Fibroblast of skin of scalp (primary cell): ENCODE measurements at places on chromosomes 6 and 20.

DNA sequence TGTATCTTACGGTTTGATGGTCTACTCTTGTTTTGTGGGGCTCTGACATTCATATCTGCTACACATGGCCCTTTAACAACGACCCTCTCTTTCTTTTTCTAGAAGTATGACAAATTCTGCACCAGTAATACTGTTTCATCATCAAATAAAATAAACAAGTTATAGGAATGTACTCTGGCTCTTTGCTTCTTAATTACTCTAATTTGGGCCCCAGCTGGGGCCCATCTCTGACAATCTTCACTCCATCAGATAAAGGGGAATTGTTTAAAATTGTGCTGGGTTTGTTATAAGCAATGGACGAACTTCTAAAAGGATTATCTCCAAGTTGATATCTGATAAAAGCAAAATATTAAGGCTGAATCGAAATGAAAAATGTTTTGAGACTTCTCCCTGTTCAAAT lies 343.6 kb upstream of the JAG1 start:
- DNase-seq, result no peak

GRCh38 chr6:85752602-85753001 lies 109.9 kb upstream of the SYNCRIP start:
- no peak for DNase-seq

DNA sequence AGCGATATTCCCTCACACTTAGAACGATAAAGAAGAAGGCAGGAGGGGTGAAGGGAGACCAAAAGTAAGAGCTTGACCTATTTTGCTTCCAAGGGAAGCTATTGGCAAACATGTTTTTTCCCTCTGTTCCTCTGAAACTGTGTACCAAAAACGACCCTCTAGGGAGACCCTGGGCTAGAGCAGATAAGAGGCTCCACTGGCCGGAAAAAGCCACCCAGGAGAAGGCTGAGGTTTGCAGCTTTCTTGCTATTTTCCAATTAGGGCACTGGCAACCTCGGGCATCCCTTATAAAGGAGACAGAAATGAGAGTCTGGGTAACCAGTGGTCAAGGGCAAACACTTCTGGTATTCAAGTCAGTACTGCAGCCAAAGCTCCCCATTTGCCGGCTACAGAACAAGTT lies 168.0 kb downstream of the KIF16B start:
- DNase-seq, result no peak

GRCh38 chr20:57451795-57452661 lies 60.8 kb downstream of the RBM38 start:
- no peak for DNase-seq

- no peak for DNase-seq
Observed at GRCh38 chr6:75145211-75145610, 60.6 kb downstream of the COL12A1 start.

DNA sequence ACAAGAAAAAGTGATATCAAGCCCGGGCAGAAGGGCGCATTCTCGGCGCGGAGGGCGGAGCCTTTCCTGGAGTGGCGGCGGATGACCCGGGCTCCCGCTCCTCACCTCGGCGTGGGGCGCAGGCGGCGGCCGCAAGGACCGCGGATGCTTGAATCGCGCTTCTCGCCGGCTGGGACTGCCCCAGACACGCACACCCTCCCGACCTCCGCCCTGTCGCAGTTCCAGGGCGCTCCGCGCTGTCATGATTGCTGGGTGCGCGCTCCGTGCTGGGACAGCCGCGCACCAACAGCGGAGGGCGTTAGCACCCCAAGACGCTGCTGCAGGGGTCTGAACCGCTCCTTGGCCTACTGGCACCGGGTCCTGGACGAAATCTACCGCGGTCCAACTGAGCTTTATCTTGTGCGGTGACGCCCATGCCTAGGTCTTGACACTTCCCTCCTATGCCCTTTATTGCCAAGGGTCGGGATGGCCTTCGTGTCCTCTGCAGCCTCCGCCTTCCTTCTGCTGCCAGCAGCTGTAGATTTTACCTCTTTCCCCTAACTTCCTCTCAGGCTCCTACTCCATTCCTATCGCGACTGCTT lies 43.3 kb downstream of the IRAK1BP1 start:
- peak; percentile 6 for DNase-seq

DNA sequence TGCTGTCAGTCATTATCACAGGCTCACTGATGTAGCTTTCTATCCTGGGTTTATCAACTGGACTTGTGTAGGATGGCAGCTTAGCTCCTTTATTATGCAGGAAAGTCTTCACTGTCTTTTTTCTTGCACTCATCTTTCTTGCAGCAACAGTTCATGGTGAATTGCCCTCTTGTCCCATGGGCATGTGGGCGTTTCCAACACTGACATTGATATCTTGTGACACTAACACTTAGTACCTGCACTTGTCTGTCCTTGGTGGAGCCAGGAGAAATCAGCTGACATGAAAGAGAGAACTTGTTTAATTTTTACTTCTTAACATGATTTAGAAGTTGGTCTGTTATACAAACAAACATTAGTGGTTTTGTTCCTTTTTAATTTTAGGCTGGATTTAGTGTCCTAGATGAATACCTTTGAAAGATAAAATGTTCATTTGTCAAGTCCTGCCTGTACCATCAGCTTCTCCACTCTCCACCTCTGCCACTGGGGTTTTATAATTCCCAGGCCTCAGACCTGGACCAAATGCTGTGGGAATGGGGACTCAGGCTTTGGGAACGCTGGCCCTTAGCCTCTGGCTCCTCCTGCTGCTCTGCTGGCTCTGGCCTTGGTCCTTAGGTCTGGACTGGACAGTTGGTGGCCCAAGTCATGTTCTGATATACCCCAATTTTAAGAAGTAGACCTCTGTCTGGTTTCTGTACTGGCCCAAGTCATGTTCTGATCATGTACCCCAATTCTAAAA lies 161.0 kb upstream of the LAMP5 start:
- DNase-seq, result no peak

DNA sequence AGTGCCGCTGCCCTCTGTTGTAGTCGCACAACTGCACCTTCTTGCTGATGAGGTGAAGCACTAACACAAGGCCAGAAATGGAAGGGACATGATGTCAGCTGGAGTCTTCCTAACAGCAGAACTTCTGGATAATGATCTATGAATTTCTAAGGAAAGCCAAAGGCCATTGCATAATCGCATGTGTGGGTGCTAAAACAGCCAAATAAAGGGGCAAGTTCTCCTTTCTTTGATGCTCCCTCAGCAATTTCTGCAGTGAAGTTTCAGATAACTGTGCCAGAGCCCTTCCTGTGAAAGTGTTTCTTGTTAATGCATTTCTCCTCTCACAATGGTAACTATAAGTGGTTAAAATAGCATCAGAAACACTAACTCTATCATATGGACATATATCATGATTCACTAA lies 8.0 kb upstream of the F13A1 start:
- DNase-seq, result no peak

- DNase-seq, result peak; percentile 12
Observed at GRCh38 chr6:130908188-130908587, 81.0 kb downstream of the SMLR1 start.

DNA sequence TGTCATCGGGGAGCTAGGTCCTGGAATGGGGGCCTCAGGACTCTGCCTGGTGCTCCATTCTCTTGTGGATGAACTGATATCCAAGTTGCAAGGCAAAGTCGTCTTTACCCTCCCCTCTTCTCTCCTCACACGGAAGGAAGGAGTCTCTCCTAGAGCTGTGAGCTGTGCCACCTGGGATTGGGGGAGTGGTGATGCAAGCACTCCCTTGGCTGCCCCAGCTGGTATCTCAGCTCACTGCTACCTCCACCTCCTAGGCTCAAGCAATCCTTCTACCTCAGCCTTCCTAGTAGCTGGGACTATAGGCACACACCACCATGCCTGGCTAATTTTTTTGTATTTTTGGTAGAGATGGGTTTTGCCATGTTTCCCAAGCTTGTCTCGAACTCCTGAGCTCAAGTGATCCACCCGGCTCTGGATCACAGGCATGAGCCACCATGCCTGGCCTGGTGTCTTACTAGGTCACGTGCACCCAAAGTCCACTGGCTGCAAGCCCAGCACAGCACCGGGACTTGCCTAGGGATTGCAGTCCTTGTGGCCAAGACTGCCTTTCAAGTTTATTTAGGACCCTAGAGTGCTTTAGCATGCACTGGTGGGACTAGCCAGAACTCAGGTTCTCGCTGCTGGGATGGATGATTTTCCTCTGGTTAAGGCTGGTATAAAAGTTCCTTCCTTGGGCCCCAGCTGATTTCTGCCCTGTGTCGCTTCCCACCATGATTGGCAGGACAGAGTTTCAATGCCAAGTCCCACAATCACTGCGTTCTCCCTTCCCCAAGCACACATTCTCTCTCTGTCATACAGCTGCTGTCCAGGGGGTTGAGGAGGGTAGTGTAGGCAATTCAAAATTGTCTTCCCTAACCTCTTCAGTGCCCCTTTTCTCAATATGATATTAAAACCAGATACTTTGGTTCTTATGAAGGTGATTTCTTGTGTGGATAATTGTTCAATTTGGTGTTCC lies 33.5 kb downstream of the SMAP1 start:
- DNase-seq, result no peak

DNA sequence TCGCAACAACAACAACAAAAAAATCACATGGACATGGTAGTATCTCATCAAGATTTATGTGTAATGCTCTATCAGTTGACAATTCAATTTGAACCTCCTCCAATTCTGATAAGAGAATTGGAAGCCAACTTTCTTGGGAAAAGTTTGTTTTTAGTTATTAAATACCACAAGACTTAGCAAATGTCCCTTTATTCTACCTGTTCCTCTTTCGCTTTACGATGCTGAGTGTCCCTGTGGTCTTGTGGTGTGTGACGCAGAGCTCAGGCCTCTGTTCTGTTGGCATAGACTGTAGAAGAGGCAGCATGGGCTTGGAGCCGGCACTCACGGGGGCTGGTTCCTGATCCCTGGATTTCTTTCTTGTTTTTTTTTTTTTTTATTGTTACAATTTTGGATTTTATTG lies 76.7 kb downstream of the PSMB1 start:
- no peak for DNase-seq

GRCh38 chr6:9783567-9783966 lies 631.3 kb downstream of the TFAP2A start:
- no peak for DNase-seq

DNA sequence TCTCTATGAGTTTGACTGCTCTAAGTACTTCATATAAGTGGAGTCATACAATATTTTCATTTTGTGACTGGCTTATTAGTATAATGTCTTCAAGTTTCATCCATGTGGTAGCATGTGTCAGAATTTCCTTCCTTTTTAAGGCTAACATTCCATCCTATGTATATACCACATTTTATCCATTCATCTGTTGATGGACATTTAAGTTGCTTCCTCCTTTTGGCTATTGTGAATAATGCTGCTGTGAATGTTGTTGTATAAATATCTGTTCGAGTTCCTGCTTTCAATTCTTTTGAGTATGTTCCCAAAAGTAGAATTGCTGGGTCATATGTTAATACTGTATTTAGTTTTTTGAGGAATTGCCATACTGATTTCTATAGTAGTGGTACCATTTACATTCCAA lies 79.5 kb downstream of the PTPRA start:
- DNase-seq, result no peak

- no peak for DNase-seq
Observed at GRCh38 chr6:169826697-169827096, 75.3 kb downstream of the ERMARD start.

DNA sequence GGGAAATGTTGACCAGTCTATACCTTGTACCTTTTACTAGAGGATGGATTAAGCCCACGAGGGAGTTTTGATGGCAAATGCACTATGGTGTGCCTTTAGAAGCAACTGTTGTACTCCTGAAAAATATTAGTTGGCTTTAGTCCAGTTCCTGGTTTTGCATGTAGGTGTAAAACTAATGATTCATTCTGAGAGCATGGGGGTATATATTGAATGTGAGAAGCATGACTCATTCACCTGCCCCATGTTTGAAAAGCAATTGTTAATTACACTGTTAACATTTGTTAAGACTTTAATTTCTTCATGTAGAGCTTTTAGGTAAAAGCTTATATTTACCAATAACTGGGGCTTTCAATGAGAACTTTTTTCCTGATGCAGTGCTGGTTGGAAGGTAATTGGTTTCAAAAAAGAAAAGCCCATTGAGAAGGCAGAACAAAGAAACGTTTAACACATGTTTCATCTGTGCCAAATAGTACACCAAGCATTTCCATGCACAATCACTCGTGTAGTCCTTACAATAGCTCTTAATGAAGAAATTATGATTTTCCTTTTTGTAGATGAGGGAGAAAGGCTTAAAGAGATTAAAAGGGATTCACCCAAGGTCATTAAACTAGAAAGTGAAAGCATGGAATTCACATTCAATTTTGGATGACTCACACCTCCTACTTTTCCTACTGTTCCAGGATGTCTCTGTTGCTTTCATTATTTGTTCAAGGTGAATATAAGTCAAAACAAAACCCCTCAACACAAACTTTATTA lies 134.1 kb downstream of the CCDC170 start:
- DNase-seq, result no peak

DNA sequence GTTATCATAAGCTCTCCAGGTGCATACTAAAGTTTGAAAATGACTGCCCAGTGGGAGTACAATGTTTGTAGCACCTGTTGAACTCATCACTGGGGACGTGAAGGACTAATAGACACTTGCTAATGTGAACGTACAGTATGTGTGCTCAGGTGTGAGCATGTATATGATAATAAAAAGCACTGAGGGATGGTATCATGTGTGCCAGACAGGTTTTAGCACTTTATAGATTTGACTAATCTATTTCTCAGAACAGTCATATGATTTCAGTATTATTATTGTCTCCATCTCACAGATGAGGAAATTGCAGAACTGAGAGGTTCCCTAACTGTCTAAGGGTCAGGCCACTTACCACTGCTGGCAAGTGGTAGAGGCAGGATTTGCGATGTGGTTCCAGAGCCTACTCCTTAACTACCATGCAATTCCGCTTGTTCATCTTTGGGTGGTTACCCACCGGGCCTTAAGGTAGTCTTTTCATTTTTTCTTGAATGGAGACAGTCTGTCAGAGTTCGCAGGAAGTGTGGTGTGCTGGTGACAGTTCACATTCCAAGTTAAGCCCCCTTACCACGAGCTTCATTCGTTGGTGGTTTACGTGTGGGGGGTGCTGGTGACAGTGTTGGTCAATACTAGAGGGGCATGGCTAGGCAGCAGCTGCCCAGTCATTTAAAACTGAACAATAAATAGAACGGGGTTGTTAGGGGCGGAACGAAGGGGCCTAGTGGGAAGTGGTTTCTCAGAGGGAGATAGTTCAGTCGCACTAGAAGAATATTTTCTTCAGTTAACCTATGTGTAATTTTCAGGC lies 46.8 kb downstream of the RREB1 start:
- no peak for DNase-seq

- DNase-seq, result peak; percentile 45
Observed at GRCh38 chr20:53914091-53914780, 156.2 kb downstream of the BCAS1 start.

- DNase-seq, result peak; percentile 61
Observed at GRCh38 chr20:4062721-4063606, 47.6 kb upstream of the RNF24 start.

DNA sequence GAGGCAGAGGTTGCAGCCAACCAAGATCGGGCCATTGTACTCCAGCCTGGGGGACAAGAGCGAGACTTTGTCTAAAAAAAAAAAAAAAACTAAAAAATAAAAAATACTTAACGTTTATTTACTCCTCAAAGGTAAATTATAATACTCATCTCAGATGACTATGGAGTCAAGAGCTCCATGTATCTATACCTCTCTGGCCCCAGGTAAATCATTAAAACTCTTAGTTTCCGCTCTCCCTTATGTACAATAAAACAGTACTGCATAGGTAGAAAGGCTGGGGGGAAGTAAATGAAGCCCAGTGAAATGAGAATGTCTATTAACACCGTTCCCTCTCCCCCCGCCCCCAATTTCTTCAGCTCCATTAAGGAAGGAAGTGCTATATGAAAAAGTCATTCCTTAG lies 1.2 kb downstream of the SRSF12 start:
- DNase-seq, result no peak
